ENCODE measurements at places on chromosomes 16 and 17.

DNA sequence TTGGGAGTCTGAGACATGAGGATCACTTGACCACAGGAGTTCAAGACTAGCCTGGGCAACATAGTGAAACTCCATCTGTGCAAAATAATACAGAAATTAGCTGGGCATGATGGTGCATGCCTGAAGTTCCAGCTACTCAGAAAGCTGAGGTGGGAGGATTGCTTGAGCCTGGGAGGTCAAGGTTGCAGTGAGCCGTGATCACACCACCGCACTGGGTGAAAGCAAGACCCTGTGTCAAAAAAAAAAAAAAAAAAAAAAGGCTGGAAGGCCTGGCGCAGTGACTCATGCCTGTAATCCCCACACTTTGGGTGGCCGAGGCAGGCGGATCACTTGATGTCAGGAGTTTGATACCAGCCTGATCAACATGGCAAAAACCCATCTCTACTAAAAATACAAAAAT is 8.1 kb downstream of the UBN1 start:
- no peak for DNase-seq

DNA sequence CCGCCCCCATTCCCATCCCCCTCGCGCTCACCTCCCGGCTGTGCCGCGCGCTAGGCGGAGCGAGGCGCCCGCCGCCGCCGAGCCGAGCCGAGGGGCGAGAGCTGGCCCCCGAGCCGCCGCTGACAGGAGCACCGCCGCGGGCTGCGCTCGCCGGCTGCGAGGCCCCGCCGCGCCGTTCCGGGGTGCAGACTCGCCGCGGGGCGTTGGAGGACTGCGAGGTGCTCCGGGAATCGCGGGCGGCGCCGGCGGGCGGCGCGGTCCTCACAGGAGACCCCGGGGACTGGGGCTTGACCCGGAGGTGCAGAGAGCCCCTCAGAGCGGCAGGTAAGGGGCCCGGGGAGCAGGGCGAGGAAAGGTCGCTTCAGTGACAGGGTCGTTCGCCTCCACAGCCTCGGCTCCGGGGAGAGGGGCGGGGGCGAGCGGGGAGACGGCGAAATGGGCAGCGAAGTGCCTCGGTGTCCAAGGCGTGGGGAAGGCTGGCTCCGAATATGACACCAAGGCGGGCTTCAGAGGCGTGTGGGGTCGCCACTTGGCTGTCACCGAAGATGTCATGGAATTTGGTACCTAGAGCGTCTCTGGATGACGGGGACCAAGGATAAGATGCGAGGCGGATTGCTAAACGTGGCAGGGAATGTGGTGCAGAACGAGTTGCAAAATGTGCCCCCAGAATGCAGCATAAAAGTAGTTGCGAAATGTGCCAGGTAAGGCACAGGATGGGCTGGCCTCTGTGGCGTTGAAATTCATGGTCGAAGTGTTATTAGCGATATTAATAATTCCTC is 580 bp downstream of the TANC2 start:
- no peak for DNase-seq

DNA sequence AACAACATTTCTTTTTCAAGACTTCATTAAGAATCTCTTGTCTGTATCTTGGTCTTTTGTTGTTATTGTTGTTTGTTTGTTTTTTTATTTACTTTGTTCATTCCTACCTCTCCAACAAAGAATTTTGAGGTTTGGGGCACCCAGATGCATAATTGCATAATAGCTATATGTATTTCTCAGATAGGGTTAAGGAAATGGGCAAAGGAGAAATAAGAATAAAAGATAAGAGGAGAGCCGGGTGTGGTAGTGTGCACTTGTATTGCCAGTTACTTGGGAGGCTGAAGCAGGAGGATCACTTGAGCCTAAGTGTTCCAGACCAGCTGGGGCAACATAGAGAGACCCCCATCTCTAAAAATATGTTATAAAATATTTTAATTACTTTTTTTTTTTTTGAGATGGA is 30.5 kb downstream of the CDH1 start:
- no peak for DNase-seq

- DNase-seq = no peak
These were observed 25.4 kb downstream of the CACNA1G start for GRCh38 chr17:50585891-50586290.

DNA sequence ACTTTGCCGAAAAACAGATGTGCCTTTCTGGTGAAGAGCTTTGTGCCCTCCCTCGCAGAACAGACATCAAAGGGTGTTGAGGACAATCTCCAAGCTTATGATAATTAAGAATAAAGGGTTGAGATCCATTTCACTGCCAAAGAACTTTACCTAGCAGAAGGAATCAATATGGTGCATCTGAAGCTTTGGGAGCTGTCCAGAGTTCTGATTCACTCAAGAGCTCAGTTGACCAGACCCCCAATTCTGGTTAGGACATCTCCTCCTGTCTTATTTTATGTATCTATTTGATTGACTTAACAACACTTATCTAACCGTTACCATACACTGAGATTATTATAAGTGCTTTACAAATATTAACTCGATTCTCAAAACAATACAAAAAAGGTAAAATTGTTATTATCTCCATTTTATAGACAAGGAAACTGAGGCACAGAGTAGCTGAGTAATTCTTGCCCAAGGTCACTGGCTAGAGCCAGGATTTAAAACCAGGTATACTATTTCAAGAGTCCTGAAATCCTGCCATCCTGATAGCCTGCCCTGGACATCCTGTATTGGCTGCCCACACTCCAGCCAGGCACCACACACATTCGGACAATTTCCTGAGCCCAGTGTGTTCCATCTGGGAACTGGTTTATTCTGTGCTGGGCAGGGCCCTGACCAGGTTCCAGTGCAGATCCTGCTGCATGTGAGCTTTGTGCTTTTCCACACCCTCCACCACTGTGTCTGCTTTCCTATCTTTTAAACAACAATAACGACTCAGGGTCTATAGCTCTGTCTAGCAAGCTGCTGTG is 29.8 kb downstream of the PITPNM3 start:
- DNase-seq = no peak

DNA sequence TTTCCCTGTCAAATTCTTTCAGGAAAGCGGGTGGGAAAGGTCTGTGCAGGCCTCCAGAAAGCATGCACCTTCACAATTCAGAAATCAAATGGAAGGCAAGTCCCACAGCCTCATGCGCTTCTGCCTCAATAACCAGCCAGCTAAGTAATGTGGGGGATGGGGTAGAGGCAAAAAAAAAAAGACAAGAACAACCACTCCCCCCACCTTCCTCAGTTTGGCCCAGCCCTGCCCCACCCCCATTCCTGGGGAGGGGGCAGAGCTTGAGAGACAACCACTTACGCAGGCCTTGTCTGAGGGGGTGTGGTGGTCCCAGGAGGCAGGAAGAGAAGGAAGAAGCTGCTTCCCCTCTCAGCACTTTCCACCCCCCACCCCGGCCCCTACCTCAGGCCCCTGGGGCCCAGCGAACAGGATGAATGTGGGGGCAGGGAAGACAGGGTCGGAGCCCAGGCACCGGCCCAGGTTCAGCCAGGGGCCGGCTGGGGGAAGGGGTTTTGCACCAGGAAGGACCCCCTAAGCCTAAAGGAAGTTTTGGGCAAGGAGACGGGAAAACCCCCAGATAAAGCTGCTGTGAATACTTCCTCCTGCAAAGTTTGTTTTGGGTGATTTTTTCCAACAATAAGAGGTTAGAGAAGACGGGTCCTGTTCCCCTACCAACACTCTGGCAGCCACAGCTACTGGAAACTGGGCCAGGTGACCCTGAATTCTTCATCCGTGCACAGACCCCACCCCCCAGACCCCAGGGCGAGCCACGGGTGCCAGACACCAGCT is 1.2 kb downstream of the JUP start:
- no peak for DNase-seq

GRCh38 chr17:42183741-42184711 is 1.2 kb downstream of the HCRT start:
- DNase-seq = peak; percentile 25

GRCh38 chr17:64096037-64096436 is 33.9 kb downstream of the ERN1 start:
- DNase-seq = no peak

GRCh38 chr17:16989953-16990860 is 18.3 kb upstream of the TNFRSF13B start:
- peak; percentile 61 for DNase-seq

GRCh38 chr17:10022416-10022815 is 117.3 kb upstream of the RCVRN start:
- no peak for DNase-seq

DNA sequence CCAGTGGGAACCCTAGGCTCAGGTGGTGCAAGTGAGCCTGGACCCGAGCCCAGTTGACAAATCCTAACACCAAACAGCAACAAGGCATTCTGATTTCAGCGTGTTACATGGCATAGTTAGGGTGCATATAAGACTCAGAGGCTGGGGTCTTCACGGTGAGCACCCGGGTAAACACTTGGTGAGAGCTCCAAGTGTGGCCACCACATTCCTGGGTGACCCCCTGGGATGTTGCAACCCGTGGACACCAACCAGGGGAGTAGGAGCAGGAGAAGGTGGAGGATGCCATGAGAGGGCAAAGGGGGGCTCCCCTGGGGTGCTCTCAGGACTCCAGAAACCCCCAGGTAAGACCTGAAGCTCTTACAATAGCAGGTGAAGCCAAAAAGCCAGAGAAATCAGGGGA is 69.9 kb upstream of the CDH5 start:
- DNase-seq = no peak

DNA sequence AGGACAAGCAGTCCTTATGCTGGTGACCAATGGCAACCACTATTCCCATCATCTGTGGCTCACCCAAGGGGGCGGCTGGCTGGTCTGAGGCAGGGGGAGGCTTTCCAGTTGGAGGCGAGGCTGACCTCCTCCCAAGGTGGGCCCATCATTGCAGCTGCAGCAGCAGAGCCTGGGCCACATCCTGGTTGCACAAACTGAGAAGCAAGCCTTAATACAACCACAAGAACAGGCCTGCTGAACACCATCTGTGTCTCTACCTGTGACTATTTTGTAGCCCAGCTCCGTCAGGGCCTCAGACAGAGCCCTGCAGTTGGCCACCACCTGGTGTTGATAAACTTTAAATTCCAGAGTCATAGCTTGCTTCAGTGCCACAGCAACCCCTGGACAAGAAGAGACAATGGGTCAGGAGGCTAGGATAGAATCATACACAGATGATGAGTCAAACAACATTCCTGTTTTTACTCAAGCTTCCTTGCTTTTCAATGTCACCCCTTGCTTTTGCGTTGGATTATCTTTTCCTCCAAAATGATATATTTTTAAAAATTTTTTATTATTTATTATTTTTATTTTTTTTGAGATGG is 17.9 kb downstream of the SMCR8 start:
- DNase-seq = no peak

GRCh38 chr17:45016823-45017222 is 34.6 kb downstream of the DCAKD start:
- DNase-seq = no peak

- no peak for DNase-seq
These were observed 53.9 kb upstream of the CCL2 start for GRCh38 chr17:34201225-34201624.

DNA sequence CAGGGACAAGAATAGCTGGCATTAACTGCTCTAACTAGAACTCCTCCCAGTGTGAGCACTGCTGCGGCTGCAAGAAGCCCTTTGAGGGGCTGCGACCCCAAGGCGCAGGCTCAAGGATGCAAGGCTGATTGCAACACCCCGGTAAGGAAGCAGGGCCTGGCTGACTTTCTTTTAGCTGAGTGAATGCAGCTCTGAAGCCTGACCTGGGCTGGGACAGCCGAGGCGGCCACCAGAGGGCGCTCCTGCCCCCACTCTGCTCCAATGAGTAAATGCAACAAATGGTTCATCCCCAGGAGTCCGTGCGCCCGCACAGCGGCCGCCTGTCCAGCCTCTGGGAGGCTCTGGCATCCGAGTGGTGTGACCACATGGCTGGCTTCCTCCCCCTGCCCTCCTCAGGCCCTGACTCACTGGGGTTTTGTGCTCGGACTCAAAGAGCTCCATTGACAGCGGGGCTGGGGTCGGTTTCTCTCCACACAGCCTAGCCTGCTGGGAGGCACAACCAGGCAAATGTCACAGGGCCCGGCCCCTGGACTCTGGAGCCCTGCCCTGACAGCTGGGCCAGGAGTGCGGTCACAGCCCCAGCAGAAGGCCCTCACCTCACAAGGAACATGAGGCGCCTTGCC is at the start of gene SMIM5:
Gene SMIM5, plus strand, starts transcription at position 572 of the 623 bp plus-strand sequence. CDS start 6,768 bp downstream, outside the sequence.
- peak; percentile 71 for DNase-seq

GRCh38 chr17:1907909-1908698 is 78.3 kb downstream of the RPA1 start:
- DNase-seq = peak; percentile 8

- no peak for DNase-seq
These were observed 25.3 kb upstream of the LITAF start for GRCh38 chr16:11611871-11612664.

DNA sequence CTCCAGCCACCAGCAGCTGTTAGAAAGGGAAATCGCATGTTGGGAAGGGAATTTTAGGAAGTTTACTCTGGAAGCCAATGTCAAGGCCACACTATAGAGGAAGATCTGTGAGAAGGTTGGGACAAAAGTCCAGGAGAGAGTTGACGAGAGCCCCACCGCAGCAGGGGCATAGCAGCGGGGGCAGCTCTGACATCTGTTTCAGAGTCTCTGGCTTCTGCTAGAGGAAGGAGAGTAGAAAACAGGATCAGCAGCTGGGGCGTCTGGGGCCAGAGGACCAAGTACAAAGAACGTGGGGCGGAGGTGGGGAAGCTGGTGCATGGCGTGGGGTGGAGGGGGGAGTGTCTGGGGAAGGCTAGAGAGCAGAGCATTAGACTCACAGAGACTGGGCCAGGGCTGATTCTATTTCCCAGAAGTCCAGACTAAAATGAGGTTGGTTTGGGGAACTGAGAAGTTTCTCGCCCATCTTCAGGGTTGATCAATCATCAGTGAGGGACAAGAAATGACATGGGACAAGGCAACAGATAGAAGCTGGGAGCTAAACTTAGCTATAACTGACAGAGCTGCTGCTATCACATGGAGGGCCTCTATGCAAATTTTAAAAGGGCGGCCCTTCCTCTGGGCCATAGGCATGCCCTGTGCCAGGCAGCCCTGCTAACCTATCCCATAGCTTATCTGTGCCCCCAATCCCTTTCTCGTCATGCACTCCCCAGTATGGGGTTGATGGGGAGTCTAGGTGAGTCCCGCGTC is 1.2 kb downstream of the RABEP2 start:
- no peak for DNase-seq

- DNase-seq = no peak
These were observed 169.2 kb downstream of the HAPSTR1 start for GRCh38 chr16:9260666-9261065.

GRCh38 chr17:4806456-4806776 is 536 bp upstream of the PLD2 start:
- no peak for DNase-seq

DNA sequence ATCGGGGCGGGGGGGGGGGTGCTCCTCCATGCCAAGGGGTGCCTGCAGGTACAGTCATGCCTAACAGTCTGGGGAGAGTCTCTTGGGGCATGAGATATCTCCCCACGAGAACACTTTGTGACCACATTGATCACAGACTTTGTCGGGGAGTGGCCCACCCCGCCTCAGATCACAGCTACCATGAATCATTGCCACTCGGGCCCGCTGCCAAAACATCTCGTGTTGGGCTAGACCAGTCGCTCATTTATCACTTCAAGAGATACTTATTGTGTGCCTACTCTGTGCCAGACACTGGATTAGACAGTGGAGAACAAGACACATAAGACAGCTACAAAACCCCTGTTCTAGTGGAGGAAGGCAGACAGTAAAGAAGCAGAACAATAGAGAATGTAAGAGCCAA is 72.6 kb downstream of the CLEC16A start:
- DNase-seq = no peak
